Motor neuron (in vitro differentiated cells): ENCODE measurements at places on chromosomes 6 and 20. TPM values are rescaled to one million over a fixed set of nuclear protein-coding genes. Genes with fewer than 3 reads are reported as not detected.

Gene RSPO4
- 0.49 and 0.81 TPM in 2 replicates for total RNA-seq

Gene OR2H2
- total RNA-seq: 0.95 and 1.3 TPM in 2 replicates

Gene ROS1
- total RNA-seq: not detected in 2 replicates

Gene VSTM2L
- total RNA-seq: 0.42 TPM in 1 of 2 replicates, not detected in the other

Gene PTCRA
- total RNA-seq: 0.83 TPM in 1 of 2 replicates, not detected in the other

Gene DDX43
- not detected in 2 replicates for total RNA-seq

Gene AK9
- 8.8 and 13.9 TPM in 2 replicates for total RNA-seq

Gene SLC23A2
- total RNA-seq: 15.1 and 17.1 TPM in 2 replicates

Gene RBM39
- 270 and 304 TPM in 2 replicates for total RNA-seq
